ENCODE measurements at places on chromosomes 1 and 21.

- DNase-seq, result no peak
These were observed 45.4 kb upstream of the TDRD10 start for GRCh38 chr1:154456631-154457030.

DNA sequence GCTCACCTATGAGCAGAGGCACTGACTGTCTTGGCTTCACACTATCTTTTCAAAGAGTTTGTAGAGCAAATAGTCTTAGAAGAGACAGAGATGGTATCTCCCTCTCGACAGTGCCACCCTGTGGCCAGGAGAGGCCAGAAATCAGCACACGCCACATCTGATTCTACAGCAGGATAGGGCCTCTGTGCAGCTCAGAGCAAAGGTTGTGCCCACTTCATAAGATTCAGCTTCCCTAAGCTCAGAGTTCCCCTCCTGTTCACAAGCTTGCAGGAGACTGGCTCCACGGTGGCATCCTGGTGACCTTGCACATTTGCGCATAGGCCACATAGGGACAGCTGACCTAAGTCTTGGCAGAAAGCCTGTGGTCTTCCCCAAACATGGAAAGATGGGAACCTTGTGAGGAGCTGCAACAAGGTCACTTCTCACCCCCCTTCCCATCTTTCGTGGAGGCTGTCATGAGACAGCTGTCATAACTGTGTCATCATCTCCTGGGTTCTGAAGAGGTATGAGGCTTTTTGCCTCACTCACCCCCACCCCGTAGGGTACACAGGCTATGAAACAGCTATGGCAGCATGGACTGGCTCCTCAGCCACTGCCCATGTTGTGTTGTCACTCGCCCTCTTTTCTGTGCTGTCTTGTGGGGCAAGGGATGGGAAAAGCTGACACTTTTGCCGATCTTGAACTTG, 3.0 kb downstream of the ITLN2 start:
- DNase-seq, result peak; percentile 81

DNA sequence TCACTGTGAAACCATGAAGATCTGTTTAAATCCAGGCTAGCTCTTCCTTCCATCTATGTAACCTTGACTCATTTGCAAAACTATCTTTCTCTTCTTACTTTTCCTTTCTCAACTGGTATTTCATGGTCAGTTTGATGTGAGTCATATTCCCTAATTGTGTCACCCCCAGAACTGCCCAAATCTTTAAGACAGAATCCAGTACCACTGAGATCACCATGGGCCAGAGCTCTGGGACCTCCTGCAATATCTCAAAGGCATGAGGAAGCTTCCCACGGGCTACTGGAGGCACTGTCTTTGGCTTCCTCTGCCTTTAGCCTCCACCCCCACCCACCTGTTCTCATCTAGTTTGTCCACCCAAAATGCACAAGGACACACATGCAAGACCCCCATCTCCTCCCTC, 274.4 kb upstream of the FMN2 start:
- DNase-seq, result no peak

- DNase-seq, result no peak
These were observed 15.0 kb upstream of the TGFB2 start for GRCh38 chr1:218330043-218330623.

- DNase-seq, result no peak
These were observed 2.5 kb downstream of the LHX4 start for GRCh38 chr1:180232521-180233043.

DNA sequence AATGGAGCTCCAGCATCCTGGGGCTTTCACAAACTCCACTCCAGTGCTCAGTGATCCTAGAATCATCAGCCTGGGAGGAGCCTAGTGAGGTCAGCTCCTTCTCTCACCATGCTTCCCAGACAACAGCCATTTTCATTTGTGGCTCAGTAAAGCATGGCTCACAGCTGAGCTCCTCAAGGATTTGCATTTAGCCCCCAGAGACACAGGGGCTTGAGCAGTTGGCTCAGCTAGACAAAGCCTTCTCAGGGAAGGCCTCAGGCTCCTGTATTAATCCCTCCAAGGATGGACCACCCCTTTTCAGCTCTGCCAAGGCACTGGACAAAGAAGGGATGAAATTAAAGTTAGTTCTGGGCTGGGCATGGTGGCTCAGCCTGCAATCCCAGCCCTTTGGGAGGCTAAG, 39.5 kb downstream of the ERI3 start:
- DNase-seq, result peak; percentile 77

- no peak for DNase-seq
These were observed 149.9 kb downstream of the MRPL39 start for GRCh38 chr21:25457411-25457810.

DNA sequence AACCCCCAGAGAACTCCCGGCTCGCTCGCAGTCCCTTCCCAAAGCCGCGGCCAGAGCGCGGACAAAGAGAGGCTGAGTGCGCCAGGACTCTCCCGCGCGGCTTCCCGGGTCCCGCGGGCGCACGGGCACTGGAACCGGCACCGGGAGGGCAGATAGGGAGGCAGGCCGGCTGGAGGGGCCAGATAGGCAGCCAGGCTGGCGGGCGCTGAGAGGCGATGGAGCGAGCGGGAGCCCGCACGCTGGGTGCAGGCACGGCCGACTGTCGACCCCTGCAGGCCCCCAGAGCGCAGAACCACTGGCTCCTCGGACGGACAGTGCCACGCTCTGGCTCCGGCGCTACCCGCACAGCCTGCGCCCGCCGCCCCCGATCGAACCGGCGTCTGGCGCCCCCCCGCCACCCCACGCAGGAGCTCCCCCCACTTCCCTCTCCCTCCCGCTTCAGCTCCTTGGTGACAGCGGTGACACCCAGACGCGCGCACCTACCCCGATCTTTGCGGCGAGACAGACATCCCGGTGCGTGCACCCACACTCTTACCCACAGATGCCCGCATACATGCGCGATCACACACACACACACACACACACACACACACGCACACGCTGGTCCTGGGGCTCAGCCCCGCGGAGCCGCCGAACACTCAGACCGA, 534 bp downstream of the SLC6A9 start:
- peak; percentile 77 for DNase-seq

GRCh38 chr1:157156058-157156541, 17.9 kb upstream of the ETV3 start:
- DNase-seq, result peak; percentile 91

DNA sequence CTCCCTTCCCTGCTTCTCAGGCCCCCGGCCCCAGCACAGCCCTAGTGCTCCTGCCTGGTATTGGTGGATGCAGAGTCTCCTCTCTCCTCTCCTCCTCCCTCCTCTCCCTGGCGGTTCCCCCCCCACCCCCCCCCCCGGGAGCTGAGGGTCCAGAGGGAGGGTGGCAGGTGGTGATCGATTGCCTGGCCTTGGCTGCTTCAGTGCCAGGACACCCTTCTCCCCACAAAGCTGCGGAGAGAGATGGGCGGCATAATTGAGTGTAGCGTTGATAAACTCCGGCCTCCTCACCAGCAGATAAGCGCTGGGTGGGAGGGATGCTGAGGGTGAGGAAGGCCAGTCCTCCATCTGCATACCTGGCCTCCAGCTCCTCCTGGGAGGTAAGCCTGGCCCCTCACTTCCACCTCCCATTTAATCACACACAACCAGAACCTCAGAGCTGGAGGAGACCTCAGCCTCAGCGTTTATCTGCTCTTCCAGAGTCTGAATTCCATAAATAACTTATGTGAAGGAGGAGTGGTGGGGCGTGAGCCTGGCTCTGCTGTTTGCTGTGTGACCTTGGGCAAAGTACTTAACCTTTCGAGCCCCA, 60.8 kb downstream of the LRRN2 start:
- DNase-seq, result no peak

GRCh38 chr21:35086357-35086756, 37.3 kb upstream of the RUNX1 start:
- DNase-seq, result no peak

DNA sequence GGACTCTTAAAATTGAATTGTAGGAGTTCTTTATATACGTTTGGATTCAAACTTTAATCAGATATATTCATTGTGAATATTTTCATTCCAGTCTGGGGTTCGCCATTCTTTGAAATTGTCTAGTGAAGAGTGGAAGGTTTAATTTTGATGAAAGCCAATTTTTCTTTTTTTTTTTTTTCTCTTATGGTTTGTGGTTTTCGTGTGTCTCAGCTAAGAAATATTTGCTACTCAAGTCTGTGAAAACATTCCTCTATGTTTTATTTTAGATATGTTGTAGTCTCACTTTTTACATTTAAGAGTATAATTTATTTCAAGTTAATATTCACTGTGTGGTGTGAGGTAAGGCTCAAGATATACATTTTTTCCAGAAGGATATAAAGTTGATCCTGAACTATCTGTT, 220.5 kb downstream of the KCNT2 start:
- no peak for DNase-seq

DNA sequence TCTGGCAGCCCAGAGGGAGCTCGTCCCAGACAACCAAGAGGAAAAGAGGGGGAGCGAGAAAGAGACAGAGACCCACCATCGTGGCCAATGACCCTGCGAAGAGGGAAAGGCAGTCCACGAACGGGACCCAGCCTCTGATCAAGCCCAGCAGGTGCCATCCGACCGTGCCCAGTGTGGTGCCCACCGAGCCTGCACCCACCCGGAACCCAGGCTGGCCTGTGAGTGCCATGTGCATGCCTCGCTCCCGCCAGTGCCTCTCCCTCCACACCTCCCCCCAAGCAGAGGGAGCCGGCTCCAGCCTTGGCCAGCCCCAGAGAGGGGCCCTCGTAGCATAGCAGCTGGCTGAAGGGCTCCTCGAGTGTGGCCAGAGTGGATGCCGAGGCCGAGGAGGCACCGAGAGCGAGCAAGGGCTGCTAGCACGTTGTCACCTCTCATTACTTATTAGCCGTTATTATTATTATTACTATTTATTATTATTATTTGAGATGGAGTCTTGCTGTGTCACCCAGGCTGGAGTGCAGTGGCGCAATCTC, 130.7 kb upstream of the CHRM3 start:
- no peak for DNase-seq

DNA sequence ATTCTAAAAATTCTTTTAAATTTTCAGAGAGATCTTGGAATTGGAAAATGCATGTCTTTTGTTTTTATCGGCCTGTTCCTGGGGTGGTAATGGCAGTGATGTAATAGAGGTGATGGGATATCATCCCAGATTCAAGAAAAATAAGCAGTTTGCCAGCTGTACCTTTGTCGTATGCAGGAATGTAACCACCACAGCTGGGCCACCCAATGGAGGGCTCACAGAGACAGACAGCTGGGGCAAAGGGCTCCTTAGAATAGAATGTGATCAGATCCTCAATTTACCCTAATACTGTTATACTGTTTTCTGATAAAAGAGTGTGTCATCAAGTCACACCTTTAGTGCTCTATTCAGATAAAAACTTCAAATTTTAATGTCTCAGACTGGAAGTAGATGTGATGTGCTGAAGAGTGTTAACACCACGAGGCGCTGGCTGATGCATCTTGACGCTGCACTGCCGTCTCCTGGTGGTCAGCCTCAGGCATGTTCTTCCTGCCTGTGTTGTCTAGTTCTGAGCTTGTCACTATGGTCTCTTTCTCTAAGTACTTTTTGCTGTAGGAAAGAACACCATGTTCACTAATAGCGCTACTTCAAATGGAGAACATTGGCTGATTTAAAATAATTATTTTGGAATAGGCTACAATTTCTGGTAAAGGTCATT, 78.8 kb downstream of the C1orf21 start:
- DNase-seq, result no peak

DNA sequence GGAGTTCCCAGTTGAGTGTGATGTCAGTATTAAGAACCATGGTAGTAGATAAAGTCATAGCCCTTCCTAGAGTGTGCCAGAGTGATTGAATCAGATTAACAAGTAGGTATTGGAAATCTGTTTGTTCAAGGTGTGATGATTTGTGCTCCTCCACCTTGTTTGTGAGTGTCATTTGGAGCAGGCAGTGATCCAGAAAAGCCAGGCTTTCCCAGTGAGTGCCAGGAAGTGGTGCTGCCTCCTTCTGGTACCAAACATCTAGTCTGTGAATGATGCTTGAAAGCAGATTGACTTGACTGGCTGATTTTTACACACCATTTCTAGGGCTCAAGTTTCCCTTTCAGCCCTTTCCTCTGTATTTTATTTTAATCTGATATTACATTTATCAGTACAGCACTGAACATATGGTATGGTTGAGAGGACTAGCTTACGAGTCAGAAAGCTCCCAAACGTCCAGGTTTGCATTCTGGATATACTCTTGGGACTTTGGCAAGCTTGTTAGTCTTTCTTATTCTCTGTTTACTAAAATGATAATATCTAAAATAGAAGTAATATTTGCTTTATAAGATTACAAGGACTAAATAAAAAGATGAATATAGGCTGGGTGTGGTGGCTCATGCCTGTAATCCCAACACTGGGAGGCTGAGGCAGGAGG, 100.7 kb downstream of the PATJ start:
- peak; percentile 26 for DNase-seq

- DNase-seq, result no peak
These were observed 59.2 kb upstream of the EPS8L3 start for GRCh38 chr1:109822749-109823542.

- no peak for DNase-seq
These were observed 199.1 kb upstream of the FMN2 start for GRCh38 chr1:239892602-239893001.

GRCh38 chr1:119565131-119565772, 58.2 kb downstream of the HSD3B1 start:
- DNase-seq, result no peak

- no peak for DNase-seq
These were observed 90.3 kb upstream of the DISP3 start for GRCh38 chr1:11388617-11389016.

DNA sequence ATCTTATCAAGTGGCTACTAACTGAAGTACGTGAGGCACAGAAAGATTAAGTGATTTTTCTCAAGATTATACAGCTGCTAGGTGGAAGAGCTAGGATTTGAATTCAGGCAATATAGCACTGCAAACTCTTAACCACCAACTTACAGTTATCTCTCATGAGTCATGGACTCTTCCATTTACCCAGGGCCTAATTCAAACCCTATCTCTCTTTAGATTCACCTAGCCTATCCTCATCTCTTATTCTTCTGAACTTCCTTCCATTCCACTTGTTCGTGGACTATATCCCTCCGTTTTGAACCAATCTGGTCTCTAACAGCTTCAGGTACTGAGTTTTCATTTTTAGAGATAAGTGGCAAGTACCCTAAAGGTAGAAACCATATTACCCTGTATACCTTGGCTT, 92.8 kb upstream of the DMRTA2 start:
- no peak for DNase-seq

- DNase-seq, result no peak
These were observed 175.9 kb upstream of the NR5A2 start for GRCh38 chr1:199851439-199852140.

DNA sequence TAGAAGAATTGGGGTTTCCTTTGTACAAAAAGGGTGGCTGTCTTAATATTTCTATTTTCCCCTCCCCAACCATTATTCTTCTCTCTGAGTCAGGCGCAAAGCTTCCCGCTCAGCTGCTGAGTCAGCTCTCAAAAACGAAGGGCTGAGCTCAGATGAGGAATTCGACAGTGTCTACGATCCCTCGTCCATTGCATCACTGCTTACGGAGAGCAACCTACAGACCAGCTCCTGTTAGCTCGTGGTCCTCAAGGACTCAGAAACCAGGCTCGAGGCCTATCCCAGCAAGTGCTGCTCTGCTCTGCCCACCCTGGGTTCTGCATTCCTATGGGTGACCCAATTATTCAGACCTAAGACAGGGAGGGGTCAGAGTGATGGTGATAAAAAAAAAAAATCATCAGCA, 3.0 kb upstream of the TUFT1 start:
- DNase-seq, result no peak

- no peak for DNase-seq
These were observed 12.9 kb downstream of the CAMK2N1 start for GRCh38 chr1:20472860-20473711.

All from D341Med (cell line).